ENCODE measurements at places on chromosomes 3 and 15.

- DNase-seq: no peak
These were observed 30.3 kb downstream of the GPD1L start for GRCh38 chr3:32136703-32137102.

- no peak for DNase-seq
These were observed 274.3 kb upstream of the PPP2R3A start for GRCh38 chr3:135691240-135691639.

GRCh38 chr3:32399030-32399620 is 7.5 kb downstream of the CMTM7 start:
- no peak for DNase-seq

GRCh38 chr15:27027229-27027628 is 56.2 kb downstream of the GABRG3 start:
- no peak for DNase-seq

DNA sequence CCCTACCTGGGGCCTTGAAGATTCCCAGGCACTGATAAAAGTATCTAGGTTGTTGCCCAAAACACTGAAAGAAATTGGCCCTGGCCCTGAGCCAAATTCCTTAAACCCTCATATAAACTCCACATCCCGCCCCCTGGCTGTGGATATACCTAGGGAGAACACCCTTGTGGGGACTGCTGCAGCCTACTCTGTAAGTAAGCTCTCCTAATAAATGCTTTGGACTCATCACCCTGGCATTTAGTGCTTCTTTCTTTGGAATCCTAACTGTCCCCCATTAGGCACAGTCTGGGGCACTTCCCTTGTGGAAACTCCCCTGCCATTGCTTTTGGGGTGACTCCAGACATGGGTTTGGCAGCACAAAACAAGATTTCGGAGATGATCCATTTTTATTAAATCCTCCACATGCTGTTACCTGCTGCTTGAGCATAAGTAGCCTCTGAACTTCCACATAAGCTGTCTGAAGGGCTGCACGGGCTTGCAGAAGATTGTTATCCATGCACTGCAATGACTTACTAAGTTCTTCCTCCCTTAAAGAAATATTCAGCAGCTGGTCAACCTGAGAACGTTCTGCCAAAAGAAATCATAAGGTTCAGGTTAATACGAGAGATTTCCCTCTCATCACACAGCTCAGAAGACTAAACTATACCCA is 46.4 kb downstream of the ZNF106 start:
- no peak for DNase-seq

- no peak for DNase-seq
These were observed 128.7 kb upstream of the BNIP2 start for GRCh38 chr15:59817834-59818233.

DNA sequence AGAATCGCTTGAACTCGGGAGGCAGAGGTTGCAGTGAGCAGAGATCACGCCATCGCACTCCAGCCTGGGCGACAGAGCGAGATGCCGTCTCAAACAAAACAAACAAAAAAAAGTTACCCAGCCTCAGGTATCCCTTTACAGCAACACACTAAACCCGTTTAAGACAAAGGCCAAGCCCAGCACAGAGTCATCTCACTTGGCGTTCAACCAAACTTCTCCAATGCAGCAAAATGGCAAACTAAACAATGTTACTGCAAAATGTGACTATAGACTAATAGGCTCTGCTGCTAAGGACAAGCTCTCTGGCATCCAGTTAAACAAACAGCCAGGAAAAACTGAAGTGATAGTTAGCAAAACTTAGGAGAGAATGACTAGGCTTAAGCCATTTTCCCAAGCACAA is 6.4 kb upstream of the FAM219B start:
- no peak for DNase-seq

- DNase-seq: no peak
These were observed 13.6 kb downstream of the VPS39 start for GRCh38 chr15:42194513-42194912.

GRCh38 chr3:51974277-51974962 is 444 bp upstream of the ABHD14A start:
- no peak for DNase-seq

DNA sequence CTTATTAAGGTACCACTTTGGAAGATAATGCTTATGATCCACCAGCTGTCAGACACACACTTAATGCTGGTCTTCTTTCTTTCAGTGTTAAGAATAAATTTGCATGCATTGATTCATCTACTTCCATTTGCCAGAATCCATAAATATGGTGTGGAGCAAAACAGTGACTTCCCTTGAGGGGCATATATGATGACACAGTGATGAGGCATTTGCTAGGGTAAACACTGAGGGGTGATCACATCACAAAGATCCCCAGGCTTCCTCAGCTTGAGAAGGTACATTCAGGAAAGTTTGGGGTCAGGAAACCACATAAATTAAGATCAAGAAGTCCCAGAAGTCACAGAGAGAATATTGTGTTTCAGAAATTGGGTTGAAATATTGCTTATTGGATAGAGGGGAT is 9.9 kb upstream of the ZBED2 start:
- no peak for DNase-seq

GRCh38 chr3:185796431-185797107 is 28.3 kb downstream of the IGF2BP2 start:
- DNase-seq: no peak

- no peak for DNase-seq
These were observed 108.9 kb downstream of the FNDC3B start for GRCh38 chr3:172148241-172148640.

- no peak for DNase-seq
These were observed 70.0 kb upstream of the ABHD2 start for GRCh38 chr15:89018207-89018606.

DNA sequence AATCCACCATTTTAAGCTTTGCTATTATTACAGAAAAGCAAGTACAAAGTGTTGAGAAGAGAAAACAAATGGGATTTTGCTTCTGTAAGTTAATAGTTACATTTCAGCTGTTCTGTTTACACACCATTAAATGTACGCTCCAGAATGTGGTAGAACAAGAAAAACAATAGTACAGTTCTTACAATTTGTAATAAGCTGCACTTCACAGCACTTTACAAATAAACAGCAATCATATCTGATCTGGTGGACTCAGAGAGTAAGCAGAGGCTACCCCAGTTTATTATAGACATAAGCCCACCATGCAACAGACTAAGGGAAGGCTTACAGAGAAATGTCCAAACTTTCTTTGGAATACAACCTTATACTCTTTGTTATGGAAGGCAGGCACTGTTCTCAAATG is 126.4 kb downstream of the OXSM start:
- no peak for DNase-seq

DNA sequence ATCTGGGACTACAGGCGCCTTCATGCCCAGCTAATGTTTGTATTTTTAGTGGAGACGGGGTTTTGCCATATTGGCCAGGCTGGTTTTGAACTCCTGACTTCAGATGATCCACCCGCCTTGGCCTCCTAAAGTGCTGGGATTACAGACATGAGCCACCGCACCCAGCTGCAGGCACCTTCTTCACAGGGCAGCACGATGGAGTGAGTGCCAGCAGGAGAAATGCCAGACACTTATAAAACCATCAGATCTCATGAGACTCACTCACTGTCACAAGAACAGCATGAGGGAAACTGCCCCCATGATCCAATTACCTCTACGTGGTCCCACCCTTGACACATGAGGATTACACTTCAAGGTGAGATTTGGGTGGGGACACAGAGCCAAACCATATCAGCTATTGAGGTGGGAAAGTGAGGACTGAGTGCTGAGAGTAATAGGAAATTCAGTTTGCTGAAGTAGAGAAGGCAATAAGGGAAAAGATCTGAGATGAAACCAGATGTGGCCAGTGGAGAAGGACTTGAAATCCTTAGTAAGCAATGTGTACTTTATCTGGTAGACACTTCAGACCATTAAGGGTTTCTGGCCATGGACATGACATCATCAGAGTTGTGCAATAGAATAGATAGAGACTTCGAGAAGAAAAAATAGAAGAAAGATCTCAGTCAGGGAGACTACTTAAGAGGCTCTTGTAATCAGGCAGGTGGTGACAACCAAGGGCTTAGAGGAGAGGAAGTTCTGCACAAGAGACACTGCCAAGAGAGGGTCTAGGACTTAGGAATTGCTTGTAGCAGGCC is 18.1 kb upstream of the ATP13A5 start:
- DNase-seq: no peak

GRCh38 chr3:55554634-55555425 is 67.7 kb upstream of the WNT5A start:
- no peak for DNase-seq

DNA sequence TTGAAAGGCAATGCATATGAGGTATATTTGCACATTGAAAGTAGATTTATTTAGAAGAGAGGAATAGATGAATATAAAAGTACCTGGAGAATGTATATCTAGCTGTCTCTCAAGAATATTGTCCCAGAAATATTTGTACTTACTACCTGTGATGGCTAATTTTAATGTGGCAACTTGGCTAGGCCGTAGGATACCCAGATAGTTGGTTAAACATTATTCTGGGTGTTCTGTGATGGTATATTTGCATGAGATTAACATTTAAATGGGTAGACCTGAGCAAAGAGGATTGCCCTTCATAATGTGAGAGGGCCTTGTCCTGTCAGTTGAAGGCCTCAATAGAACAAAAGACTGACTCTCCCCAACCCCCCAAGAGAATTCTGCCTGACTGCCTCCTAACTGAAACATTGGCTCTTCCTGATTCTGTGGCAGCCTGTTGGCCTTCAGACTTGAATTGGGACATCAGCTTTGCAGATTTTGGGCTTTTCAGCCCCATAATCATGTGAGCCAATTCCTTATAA is 69.4 kb upstream of the FILIP1L start:
- DNase-seq: no peak

GRCh38 chr15:62147551-62147950 is 17.5 kb downstream of the C2CD4B start:
- no peak for DNase-seq

- no peak for DNase-seq
These were observed 32.7 kb downstream of the PLD1 start for GRCh38 chr3:171777596-171777995.

- DNase-seq: no peak
These were observed 28.6 kb downstream of the PLD1 start for GRCh38 chr3:171781711-171782127.

DNA sequence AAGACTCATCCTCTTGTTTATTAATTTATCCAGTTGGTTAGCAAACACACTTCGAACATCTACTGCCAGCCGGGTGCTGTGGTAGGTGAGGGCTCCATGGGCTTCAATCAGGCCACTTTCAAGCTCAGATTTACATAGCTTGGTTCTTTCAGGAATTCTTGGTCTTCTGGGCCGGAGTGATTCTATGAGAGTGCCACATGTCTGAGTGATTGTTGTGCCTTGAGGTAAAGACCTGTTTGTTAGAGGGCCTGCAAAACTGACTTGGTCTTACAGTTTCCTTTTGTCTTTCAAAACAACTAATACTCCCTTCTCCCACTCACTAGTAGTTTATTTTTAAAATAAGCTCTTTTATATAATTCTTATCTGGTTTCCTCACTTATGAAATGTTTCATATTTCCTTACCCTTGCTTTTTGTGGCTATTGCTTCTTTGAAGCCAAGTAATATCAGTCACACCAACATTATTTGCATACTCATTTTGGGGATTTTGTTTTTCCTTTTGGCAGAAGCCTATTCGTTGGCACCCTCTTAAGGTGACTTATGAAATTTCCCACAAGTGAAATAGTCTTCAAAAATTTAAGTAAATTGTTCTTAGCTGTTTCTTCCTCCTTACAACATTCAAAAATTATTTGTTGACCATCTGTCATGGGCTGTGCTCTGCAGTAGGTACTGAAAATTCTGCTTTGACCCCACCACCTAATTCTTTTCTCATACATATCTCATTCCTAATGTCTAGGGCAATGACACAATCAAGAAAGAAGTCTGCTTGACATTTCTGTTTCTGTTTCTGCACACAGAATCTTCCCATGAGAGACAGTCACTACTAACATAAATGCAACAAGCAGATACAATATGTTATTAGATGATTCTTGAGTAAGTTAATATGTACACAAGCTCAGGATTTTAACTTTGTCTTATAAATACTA is 120.2 kb downstream of the LRRC28 start:
- no peak for DNase-seq

- no peak for DNase-seq
These were observed 3.6 kb downstream of the CLDN1 start for GRCh38 chr3:190318666-190319065.

DNA sequence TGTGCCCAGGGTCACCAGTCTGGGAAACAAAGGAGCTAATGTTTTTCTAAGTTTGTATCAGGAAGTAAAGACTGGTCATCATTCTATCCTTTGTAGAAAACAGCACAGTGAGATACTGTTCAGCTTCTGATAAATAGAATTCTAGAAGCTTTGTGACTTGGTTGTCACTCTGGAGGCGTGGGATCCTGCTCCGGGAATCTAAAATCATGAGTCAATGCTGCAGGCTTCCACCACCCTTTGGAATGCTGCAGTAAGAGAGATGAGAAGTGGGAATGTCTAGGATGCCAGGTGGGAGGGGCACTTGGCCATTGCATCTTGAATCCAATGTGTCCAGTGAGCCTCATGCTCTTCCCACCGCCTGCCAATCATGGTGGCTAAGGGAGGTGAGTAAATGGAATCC is 40.9 kb downstream of the SAMMSON start:
- no peak for DNase-seq

- no peak for DNase-seq
These were observed 175.1 kb upstream of the KBTBD8 start for GRCh38 chr3:66823009-66823397.

- DNase-seq: no peak
These were observed 28.2 kb downstream of the POPDC2 start for GRCh38 chr3:119632216-119632615.

DNA sequence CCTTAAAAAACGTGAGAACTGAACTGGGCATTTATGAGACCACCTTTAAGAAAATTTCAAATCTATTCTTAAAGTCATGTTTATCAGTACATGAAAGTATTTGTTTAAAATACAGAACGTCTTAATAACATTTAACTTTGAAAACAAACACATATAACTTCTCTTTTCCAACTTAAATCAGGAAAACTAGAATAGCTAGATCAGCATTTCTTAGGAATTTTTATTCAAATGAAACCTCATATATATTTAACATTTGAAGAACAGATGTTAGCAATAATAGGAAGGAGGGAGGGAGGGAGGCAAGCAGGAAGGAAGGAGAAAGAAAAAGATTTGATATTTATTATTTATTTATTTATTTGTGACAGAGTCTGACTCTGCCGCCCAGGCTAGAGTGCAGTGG is 120.2 kb downstream of the NR1I2 start:
- DNase-seq: no peak

- DNase-seq: no peak
These were observed 2.9 kb downstream of the CCNL1 start for GRCh38 chr3:157156837-157157635.

GRCh38 chr3:13359916-13360315 is 60.2 kb downstream of the NUP210 start:
- DNase-seq: no peak

- no peak for DNase-seq
These were observed 534.6 kb downstream of the FOXP1 start for GRCh38 chr3:71048948-71049347.

GRCh38 chr3:107523539-107524325 is 970 bp downstream of the BBX start:
- peak; percentile 40 for DNase-seq

- no peak for DNase-seq
These were observed 45.2 kb upstream of the CADPS start for GRCh38 chr3:62920466-62920784.

- no peak for DNase-seq
These were observed 224.4 kb downstream of the THRB start for GRCh38 chr3:24270204-24270691.

GRCh38 chr15:60004846-60005351 is 788 bp downstream of the FOXB1 start:
- no peak for DNase-seq

- DNase-seq: no peak
These were observed 18.8 kb upstream of the SPATA12 start for GRCh38 chr3:57041674-57042073.

Data from stimulated activated CD4-positive, alpha-beta T cell treated with anti-CD3 and anti-CD28 coated beads, Interleukin-2, amount 100 ng/mL, for 48 hours (primary cell).